Fibroblast of lung (primary cell): ENCODE measurements at places on chromosomes 16 and 17.

- H3K36me3 ChIP-seq: peaks cover 8% of the 10 kb centered on the region
- H3K27me3 ChIP-seq: no peaks in the 10 kb centered on the region
- peak overlapping the region; percentile 96 for H3K27ac ChIP-seq
- H3K4me3 ChIP-seq: peak overlapping the region; percentile 94
Measured at GRCh38 chr17:7932483-7932891, 481 bp downstream of the CNTROB start.

- H3K36me3 ChIP-seq: no peaks in the 10 kb centered on the region
- no peak overlapping the region for H3K4me3 ChIP-seq
- H3K27me3 ChIP-seq: no peaks in the 10 kb centered on the region
- no peaks in the 10 kb centered on the region for H3K4me1 ChIP-seq
Measured at GRCh38 chr17:56796536-56796935, 37.2 kb downstream of the C17orf67 start.

GRCh38 chr16:30395155-30395991, at the start of gene ZNF48:
Gene ZNF48 (plus strand): TSS chr16:30395420. CDS start chr16:30395795, 375 bp downstream.
- peaks cover 7% of the 10 kb centered on the region for H3K36me3 ChIP-seq
- peak; percentile 91 for DNase-seq

GRCh38 chr17:63529711-63530556, 6.8 kb downstream of the KCNH6 start:
- H3K4me3 ChIP-seq: no peak overlapping the region
- no peaks in the 10 kb centered on the region for H3K4me1 ChIP-seq
- H3K27ac ChIP-seq: no peak overlapping the region
- no peaks in the 10 kb centered on the region for H3K36me3 ChIP-seq
- H3K27me3 ChIP-seq: peaks cover 5% of the 10 kb centered on the region

- no peak overlapping the region for H3K4me3 ChIP-seq
- peaks cover 19% of the 10 kb centered on the region for H3K36me3 ChIP-seq
- H3K4me1 ChIP-seq: peaks cover 2% of the 10 kb centered on the region
Measured at GRCh38 chr16:27230562-27231001, 27.3 kb downstream of the KDM8 start.

DNA sequence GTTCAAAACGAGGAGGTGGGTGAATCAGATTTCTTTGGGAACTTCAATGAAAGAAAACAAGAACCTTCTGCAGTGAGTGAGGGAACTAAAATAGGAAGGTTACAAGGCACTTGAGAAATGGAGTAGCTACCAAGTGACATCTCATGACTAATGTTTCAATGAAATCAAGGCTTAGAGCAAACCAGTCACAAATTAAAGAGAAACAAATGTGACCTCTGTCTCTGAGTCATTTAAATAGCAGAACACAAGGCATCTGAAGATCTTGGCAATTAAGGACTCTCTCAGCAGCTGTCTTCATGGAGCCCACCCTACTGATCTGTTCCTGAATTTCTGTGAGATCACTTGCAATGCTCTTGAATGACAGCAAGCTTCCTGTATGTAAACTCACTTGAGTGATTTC, 109.5 kb downstream of the CDH11 start:
- H3K36me3 ChIP-seq: no peaks in the 10 kb centered on the region
- H3K4me1 ChIP-seq: no peaks in the 10 kb centered on the region
- no peaks in the 10 kb centered on the region for H3K27me3 ChIP-seq
- DNase-seq: peak; percentile 34

DNA sequence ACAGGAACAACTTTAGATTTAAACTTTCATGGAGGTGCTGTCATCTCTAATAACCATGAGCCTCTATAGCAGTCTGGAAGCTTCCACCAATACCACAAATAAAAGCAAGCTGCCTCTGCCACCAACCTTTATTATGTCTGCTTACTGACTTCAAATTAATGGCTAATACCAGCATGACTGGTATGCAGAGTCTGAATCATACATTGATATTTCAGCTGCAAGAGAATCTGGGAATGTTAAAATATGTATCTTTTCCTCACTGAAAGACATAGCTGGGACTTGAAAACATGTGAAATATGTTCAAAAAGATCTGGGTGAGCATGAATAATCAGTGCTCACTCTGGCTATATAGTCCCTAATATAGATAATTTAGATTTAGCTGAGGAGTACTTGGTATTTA, 488.6 kb downstream of the CDH8 start:
- no peak overlapping the region for H3K27ac ChIP-seq
- H3K36me3 ChIP-seq: no peaks in the 10 kb centered on the region
- no peak for DNase-seq
- H3K27me3 ChIP-seq: no peaks in the 10 kb centered on the region
- no peak overlapping the region for H3K4me3 ChIP-seq
